ENCODE measurements at places on chromosomes 12 and 14.

- no peak for DNase-seq
Measured at GRCh38 chr12:48859607-48860006, 6.1 kb downstream of the RND1 start.

- DNase-seq, result no peak
Measured at GRCh38 chr14:100173353-100173752, 13.9 kb upstream of the DEGS2 start.

DNA sequence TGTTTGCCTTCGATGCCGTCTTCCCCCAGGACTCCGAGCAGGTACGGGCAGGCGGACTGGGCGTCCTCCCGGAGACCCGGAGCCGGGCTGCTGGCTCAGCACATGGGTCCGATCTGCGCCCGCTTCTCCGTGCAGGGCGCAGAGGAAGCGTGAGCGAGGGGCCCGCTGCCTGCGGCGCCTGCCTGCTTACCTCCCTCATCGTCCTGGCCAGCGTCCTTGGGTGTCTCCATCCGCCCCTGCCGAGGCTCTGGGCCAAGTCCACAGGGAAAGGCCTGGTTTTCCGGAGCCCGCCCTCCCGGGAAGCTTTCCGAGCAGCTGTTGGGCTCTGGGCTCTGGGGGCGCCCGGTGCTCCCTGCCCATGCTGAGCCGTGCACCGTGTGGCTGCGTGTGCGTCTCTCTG lies 33.5 kb downstream of the KIF26A start:
- no peak for DNase-seq

DNA sequence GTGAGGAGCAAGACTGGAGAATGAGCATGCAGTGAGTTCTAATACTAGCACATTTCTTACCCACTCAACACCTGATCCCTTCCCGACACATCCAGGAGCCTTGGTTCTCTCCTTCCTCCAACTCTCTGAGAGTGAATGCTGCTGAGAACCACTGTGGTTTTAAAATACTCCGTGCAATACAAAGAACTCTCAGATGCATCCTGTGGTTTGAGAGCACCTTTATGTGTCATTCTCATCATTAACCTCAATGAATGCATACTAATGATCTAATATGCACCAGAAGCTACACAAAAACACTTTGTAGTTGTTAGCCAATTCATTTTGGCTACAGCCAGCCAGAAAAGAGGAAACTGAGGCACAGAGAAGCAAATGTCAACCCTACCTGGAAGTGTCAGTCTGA lies 87.6 kb downstream of the GALNT8 start:
- no peak for DNase-seq

- no peak for DNase-seq
Measured at GRCh38 chr12:40801861-40802260, 109.6 kb downstream of the CNTN1 start.

All from stimulated activated naive CD4-positive, alpha-beta T cell (primary cell).